ENCODE measurements at places on chromosomes 7 and 10.

DNA sequence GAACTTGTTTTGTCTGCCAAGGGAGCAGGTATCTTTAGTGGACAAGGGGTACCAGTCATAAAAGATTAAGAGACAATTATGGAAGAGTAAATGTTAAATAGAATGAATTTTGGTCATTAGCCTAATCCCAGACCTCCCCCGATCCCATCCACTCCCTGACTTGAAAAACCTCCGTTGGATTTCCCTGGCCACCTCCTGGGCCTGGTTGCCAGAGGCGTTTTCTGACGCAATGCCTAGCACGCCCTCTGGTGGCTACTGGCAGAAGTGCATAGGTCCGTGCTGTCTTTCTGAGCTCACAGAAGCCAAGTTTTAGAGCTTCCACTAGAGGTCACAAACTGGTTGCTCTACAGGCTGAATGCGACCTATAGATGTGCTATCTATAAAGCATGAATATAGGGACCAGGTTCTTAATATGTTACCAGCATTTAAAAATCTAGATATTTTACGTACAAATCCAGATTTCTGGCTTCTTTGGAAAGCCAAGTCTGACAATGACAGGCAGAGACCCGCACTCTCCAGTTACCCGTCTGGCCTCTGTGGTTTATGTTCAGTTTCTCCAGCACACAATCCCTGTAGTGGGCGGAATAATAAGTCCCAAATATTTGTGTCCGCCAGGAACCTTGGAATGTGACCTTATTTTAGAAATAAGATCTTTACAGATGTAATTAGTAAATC is 39.8 kb downstream of the SPOCK2 start:
- peak; percentile 89 for DNase-seq

GRCh38 chr10:62305813-62306212 is 37.2 kb upstream of the RTKN2 start:
- DNase-seq, result no peak

DNA sequence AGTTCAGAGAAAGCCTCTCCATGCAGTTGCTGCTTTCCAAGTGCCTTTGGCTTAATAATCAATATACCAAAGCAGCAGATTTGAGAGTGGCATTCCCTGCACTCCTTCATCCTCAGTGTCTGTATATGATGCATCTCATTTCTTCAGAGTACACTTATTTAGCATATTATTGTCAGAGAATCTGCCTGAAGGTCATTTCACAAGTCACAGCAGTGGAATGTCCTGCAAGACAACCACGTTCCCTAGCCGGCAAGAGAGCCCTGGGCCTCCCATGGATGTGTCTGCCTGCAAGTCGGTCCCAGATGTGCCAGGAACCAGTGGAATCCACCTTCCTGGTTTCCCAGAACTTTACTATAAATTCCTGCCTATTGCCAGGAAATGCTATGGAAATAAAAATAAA is 289.4 kb upstream of the IGFBP3 start:
- no peak for DNase-seq

- DNase-seq, result no peak
Observed at GRCh38 chr7:28717445-28718054, 240.6 kb downstream of the TRIL start.

- no peak for DNase-seq
Observed at GRCh38 chr7:9718071-9718661, 1255.5 kb upstream of the PHF14 start.

GRCh38 chr10:99172128-99172738 is 63.4 kb downstream of the HPSE2 start:
- no peak for DNase-seq

DNA sequence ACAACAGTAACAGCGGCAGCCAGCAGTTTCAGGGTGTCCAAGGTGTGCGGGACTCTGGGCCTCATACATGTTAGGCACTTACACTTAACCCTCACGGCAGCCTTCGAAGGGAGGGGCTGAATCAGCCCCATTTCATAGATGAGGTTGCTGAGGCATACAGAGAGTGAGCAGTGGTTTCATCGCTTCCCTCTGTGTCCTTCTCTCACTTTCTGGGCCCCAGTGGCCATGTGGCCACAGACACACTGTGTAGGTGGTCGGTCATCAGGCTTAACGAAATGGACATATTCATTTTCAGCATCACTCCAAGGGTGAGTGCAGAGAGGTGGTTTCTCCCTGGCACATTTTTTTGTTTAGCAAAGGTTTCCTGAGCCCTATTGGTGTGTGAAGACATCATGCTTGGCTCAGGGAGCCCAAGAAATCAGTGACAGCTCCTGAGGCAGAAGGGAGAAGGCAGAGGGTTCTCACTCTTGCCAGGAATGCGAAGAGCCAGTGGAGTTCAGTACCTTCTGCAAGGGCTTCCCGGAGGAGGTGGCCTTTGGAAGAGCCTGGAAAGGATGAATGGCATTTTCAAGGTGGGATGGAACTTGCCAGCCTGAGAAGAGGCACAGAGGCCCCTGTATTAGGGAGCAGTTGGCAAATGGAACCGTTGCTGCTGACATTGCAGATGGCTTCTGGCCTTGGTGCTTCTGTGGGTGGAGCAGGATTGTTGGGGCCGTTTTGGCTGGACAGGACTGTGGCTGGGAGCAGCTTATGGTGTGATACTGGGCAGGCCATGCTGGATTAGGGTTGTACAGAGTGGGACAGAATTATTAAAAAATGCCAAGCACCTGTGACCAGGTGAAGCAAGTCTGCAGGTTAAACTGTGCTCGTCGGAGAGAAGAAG is 61.7 kb upstream of the PPIF start:
- no peak for DNase-seq

GRCh38 chr7:144717720-144718119 is 118.1 kb downstream of the TPK1 start:
- no peak for DNase-seq

DNA sequence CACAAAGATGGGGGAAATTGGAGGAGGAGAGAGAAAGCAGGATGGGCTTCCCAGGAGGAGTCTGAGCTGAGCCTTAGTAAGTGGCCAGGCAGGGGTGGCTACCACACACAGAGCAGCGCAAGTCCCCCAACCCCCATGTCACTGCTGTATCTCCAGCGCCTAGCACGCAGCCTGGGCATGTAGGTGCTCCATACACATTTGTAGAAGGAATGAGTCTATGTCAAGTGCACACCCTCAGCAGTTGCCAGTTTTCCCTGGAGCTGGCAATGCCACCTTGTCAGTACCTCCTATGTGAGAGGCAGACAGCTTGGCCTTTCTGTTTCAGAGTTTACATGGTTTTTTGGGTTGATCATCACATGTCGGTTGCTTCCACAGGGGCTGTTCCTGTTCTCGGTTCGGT is 116.1 kb downstream of the CLEC2L start:
- DNase-seq, result no peak

DNA sequence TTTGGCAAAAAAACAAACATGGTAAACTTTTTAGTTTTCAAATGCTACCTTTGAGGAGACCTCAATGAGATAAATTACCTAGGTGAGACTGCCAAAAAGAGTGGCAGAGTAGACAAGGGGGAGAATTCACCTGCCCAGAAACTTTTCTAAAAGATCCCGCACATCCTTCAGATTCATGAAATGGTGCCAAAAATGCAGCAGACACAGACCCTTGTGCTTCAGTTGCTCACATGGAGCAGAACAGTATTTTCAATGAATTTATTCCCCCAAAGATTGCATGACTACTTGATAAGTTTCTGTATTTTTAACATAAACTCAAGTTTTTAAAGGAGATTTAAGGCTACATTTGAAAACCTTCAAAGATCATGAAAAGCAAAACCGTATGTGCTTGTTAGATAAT is 270.0 kb downstream of the TRIL start:
- no peak for DNase-seq

DNA sequence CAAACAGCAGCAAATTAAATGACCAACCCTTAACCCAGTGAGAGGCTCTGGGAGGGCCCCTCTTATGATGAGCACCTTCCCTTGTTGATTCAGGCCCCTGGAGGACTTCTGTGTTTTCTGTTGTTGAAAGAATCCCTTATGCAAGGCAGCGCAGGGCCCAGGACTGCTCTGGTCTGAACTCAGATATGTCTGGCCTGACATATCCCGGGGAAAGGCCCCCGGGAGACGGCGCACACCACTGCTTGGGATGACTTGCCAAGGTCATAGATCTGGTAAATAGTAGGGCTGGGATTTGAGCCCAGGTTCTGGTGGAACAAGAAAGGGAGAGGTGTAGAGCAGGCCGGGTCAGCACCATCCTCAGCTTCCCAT is 124.0 kb downstream of the AOAH start:
- DNase-seq, result no peak

Measured in NCI-H1092 (cell line).